ENCODE measurements at places on chromosomes 4 and X.

GRCh38 chr4:6282314-6282771 lies 12.7 kb downstream of the WFS1 start:
- DNase-seq = no peak

DNA sequence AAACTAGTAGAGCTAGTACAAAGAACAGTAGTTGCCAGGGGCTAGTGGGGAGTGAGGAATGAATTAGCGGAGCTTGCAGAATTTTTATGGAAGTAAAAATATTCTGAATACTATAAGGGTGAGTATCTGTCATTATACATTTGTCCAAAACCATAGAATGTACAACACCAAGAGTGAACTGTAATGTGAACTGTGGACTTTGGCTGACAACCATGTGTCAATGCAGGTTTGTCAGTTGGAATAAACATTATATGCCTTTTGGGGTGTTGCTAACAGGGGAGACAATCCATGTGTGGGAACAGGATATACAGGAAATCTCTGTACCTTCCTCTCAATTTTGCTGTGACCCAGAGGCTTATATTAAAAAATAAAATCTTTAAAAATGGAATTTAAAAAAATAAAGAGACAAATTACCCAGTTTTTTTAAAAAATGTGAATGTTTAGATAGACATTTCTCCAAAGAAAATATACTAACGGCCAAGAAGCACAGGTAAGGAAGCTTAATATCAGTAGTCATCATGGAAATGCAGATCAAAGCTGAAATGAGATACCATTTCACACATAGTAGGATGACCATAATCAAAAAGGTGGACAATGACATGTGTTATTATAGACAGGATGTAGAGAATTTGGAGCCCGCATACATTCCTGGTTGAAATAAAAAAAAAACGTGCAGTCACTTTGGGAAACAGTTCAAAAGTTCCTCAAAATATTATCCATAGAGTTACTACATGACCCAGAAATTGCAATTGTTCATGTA lies 899.8 kb downstream of the RAB28 start:
- DNase-seq = no peak

GRCh38 chr4:121200795-121201472 lies 36.8 kb upstream of the TNIP3 start:
- no peak for DNase-seq

DNA sequence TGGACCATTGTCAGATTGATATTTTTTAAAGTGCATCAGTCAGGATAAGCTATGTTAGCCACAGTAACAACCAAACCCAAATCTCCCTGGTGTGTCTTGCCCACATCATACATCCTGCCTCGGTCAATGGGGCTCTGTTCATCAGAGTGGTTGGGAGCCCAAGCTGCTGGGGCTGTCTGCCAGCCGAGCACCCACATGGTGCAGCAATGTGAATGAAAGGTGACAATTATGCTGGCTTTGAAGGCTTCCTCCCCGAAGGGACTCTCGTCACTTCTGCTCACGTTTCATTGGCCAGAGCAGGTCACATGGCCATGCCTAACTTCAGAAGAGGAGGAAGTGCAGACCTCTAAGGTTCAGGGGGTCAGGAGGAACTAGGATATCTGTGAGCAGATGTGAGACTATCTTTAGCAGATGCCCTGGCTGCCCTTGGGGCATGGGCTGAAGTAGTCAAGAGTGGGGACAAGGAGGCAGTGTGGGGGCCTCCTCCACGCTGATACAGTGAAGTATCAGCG lies 1.3 kb upstream of the JAKMIP1 start:
- DNase-seq = no peak

Measured in stimulated activated CD8-positive, alpha-beta memory T cell treated with anti-CD3 and anti-CD28 coated beads, Interleukin-7, amount 100 ng/mL, for 1 hour (primary cell).